ENCODE measurements at places on chromosomes 11 and 22.

- no peak for DNase-seq
- no peak overlapping the region for H3K27ac ChIP-seq
Measured at GRCh38 chr22:47001288-47001687, 238.8 kb downstream of the TBC1D22A start.

DNA sequence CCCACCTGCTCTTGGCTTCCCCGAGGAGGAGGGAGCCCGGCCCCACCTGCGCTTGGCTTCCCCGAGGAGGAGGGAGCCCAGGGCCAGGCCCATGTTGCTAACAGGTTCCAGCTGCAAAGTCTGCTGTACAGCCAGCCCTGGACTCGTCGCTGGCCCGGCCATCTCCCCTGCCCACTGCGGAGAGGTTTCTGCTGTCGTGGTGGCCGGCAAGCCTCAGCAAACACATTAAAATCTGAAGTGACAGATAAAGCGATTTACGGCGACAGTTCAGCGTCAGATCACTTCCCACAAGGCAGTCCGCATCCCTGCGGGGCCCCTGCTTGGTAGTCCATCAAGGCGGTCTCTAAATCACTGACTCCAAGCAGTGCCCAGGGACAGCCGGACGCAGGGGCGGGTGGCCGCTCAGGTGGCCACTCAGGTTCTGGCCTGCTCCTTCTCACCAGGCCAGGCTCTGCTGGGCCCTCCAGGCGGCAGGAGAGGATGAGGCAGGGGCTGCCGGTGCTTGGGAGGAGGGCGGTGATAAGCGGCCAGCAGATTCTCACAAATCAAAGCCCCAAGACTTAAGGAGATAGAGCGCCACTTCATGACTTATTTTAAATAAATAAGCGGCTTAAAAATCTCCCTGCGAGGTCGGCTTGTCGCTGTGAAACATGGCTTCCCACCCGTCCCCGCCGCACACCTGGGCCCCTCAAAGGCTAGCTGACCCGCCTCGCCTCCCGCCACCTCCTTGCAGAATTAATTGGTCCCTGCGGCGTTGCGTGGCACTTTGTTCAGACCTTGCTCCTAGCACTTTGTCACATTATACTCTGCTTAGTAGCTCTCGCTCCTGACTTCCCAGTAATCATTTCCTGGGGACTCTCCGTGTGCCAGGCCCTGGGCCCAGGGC lies 21.1 kb downstream of the MACROD1 start:
- peaks cover 3% of the 10 kb centered on the region for H3K4me1 ChIP-seq
- no peaks in the 10 kb centered on the region for H3K36me3 ChIP-seq
- H3K27me3 ChIP-seq = no peaks in the 10 kb centered on the region
- no peak overlapping the region for H3K4me3 ChIP-seq
- no peak overlapping the region for H3K27ac ChIP-seq
- DNase-seq = no peak

- no peak overlapping the region for H3K27ac ChIP-seq
- no peaks in the 10 kb centered on the region for H3K4me1 ChIP-seq
- H3K27me3 ChIP-seq = no peaks in the 10 kb centered on the region
- H3K4me3 ChIP-seq = no peak overlapping the region
Measured at GRCh38 chr22:22023581-22024137, 41.1 kb upstream of the TOP3B start.

DNA sequence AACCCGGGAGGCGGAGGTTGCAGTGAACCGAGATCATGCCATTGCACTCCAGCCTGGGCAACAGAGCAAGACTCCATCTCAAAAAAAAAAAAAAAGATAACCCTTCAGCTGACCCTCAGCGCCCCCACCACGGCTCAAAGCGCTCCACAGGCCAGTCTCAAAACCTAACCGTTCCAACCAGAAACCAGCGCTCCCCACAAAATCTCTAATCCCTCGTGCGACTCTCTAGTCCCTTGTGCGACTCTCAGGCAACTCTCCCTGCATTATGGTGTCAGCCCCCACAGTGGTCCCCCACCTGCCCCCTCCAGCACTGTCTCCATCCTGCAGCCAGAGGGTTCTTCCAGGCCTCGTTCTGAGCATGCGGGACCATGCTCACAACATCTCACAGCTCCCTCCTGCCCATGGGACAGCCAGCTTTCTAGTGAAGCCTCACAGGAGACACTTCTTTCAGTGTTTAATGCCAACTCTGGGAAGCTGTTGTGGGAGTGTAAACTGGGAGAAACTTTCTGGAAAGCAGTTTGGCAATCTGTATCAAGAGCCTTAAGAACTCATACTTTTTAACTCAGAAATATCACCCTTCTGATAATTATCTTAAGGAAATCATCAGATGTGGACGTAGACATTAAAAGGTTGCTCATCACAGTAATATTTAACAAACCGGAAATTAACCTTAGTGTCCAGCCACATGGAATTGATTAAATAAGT lies 4.2 kb upstream of the RASGRP2 start:
- peaks cover 22% of the 10 kb centered on the region for H3K4me1 ChIP-seq
- no peak for DNase-seq
- peak overlapping the region; percentile 61 for H3K27ac ChIP-seq
- H3K36me3 ChIP-seq = no peaks in the 10 kb centered on the region
- H3K27me3 ChIP-seq = no peaks in the 10 kb centered on the region

GRCh38 chr11:29243616-29244015 lies 773.2 kb downstream of the KCNA4 start:
- H3K36me3 ChIP-seq = no peaks in the 10 kb centered on the region
- no peak for DNase-seq
- H3K27me3 ChIP-seq = peaks cover 25% of the 10 kb centered on the region
- H3K4me1 ChIP-seq = no peaks in the 10 kb centered on the region

GRCh38 chr22:44729391-44730021 lies 22.9 kb upstream of the ARHGAP8 start:
- H3K36me3 ChIP-seq = peaks cover 3% of the 10 kb centered on the region
- H3K4me3 ChIP-seq = no peak overlapping the region
- H3K27ac ChIP-seq = no peak overlapping the region
- no peak for DNase-seq
- H3K4me1 ChIP-seq = peaks cover 4% of the 10 kb centered on the region
- H3K27me3 ChIP-seq = no peaks in the 10 kb centered on the region

- H3K4me1 ChIP-seq = peaks cover 23% of the 10 kb centered on the region
- DNase-seq = no peak
- peak overlapping the region; percentile 92 for H3K4me3 ChIP-seq
- no peaks in the 10 kb centered on the region for H3K27me3 ChIP-seq
- no peaks in the 10 kb centered on the region for H3K36me3 ChIP-seq
- H3K27ac ChIP-seq = peak overlapping the region; percentile 80
Measured at GRCh38 chr22:28882545-28882877, 861 bp upstream of the ZNRF3 start.

DNA sequence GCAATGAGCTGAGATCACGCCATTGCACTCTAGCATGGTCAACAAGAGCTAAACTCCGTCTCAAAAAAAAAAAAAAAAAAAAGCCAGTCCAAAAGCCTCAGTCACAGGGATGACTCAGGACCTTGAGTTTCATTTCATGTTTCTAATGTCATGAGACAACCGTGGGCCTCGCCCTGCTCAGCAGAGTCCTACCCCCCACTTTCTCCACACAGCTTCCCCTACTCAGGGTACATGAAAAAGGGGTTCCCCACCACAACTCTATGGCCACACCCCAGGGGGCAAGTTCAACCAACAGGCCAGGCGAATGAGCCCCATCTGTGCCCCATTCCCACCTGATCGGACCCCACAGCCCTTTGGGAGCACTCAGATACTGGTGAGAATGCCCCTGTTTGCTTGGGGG lies 24.3 kb upstream of the ADA2 start:
- DNase-seq = no peak
- peak overlapping the region; percentile 61 for H3K27ac ChIP-seq
- no peaks in the 10 kb centered on the region for H3K4me1 ChIP-seq
- H3K36me3 ChIP-seq = no peaks in the 10 kb centered on the region

GRCh38 chr11:28910926-28911325 lies 802.7 kb downstream of the METTL15 start:
- DNase-seq = no peak
- H3K27me3 ChIP-seq = no peaks in the 10 kb centered on the region
- peaks cover 5% of the 10 kb centered on the region for H3K4me1 ChIP-seq
- H3K36me3 ChIP-seq = no peaks in the 10 kb centered on the region

GRCh38 chr11:69398529-69399492 lies 82.7 kb upstream of the LINC01488 start:
- H3K27ac ChIP-seq = peak overlapping the region; percentile 57
- H3K4me1 ChIP-seq = peaks cover 18% of the 10 kb centered on the region
- DNase-seq = peak; percentile 82
- peaks cover 6% of the 10 kb centered on the region for H3K36me3 ChIP-seq
- no peaks in the 10 kb centered on the region for H3K27me3 ChIP-seq

- H3K36me3 ChIP-seq = no peaks in the 10 kb centered on the region
- H3K4me3 ChIP-seq = no peak overlapping the region
- H3K27me3 ChIP-seq = peaks cover 2% of the 10 kb centered on the region
- H3K27ac ChIP-seq = no peak overlapping the region
- DNase-seq = peak; percentile 69
- peaks cover 12% of the 10 kb centered on the region for H3K4me1 ChIP-seq
Measured at GRCh38 chr11:1153951-1154493, 3.7 kb upstream of the MUC5AC start.

DNA sequence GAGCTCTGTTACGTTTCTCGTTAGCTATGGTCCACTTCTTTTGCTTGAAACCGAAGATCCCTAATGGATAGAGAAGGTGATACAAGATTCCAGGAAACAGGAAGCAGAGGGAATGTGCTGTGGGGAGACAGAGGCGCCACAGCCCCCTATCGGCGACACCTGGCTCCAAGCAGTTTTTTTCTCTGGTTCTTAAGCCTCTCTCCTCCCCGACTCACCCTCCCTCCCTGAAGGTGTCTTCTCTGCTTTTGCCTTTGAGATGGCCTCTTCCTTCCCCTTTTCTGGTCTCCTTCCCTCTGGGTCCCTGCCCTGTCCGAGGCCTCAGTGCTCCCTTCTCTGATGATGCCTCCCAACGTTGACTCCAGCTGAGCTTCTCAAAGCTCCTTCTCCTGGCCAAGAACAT lies 14.2 kb upstream of the APOBEC3A start:
- no peaks in the 10 kb centered on the region for H3K4me1 ChIP-seq
- H3K4me3 ChIP-seq = no peak overlapping the region
- DNase-seq = no peak
- H3K27ac ChIP-seq = no peak overlapping the region

GRCh38 chr11:9259981-9260837 lies 4.9 kb downstream of the DENND5A start:
- H3K4me1 ChIP-seq = peaks cover 42% of the 10 kb centered on the region
- DNase-seq = no peak
- H3K36me3 ChIP-seq = peaks cover 5% of the 10 kb centered on the region
- no peak overlapping the region for H3K4me3 ChIP-seq
- H3K27me3 ChIP-seq = no peaks in the 10 kb centered on the region
- H3K27ac ChIP-seq = no peak overlapping the region

GRCh38 chr22:29447906-29448305 lies 9.5 kb downstream of the RFPL1 start:
- no peaks in the 10 kb centered on the region for H3K36me3 ChIP-seq
- H3K4me3 ChIP-seq = no peak overlapping the region
- peaks cover 14% of the 10 kb centered on the region for H3K4me1 ChIP-seq
- H3K27ac ChIP-seq = no peak overlapping the region
- H3K27me3 ChIP-seq = no peaks in the 10 kb centered on the region
- no peak for DNase-seq

- no peak for DNase-seq
- H3K4me3 ChIP-seq = no peak overlapping the region
- H3K36me3 ChIP-seq = no peaks in the 10 kb centered on the region
- peaks cover 5% of the 10 kb centered on the region for H3K4me1 ChIP-seq
- H3K27me3 ChIP-seq = no peaks in the 10 kb centered on the region
Measured at GRCh38 chr22:30129636-30130035, 49.4 kb downstream of the HORMAD2 start.

DNA sequence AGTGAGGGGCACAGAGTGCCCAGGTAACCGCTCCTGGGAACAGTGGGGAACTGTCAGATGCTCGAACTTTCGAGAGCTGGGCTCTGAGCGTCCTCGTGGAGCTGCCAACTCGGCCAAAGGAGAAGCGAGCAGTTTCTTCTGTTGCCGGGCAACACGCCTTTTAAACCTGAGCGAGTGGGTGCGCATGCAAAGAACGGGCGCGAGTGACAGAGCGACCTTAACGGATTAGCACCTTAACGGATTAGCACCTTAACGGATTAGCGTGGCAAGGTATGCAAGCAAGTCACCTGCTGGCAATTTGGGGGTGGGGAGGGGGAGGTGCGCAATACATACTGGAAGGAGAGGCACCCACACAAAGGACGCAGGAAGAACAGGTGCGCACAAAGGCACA lies 61.8 kb upstream of the PRODH start:
- H3K4me3 ChIP-seq = no peak overlapping the region
- no peaks in the 10 kb centered on the region for H3K4me1 ChIP-seq
- no peak overlapping the region for H3K27ac ChIP-seq
- DNase-seq = no peak
- H3K36me3 ChIP-seq = no peaks in the 10 kb centered on the region

- no peaks in the 10 kb centered on the region for H3K36me3 ChIP-seq
- peaks cover 15% of the 10 kb centered on the region for H3K4me1 ChIP-seq
- no peak overlapping the region for H3K4me3 ChIP-seq
- no peak overlapping the region for H3K27ac ChIP-seq
- H3K27me3 ChIP-seq = no peaks in the 10 kb centered on the region
Measured at GRCh38 chr11:113198972-113199661, 115.3 kb upstream of the TTC12 start.

DNA sequence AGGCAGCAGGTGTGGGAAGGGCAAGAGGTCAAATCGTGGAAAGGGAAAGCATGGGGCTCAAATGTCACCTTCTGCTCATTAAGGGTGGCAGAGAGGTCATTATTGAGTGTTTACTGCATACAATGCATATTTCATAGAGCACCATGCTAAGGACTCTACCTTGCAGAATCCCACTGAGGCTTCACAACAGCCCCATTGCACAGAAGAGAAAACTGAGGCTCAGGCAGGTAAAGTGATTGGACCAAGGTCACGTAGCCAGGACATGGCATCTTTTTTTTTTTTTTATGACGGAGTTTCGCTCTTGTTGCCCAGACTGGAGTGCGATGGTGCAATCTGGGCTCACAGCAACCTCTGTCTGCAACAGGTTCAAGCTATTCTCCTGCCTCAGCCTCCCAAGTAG lies 7.8 kb downstream of the FLRT1 start:
- no peak overlapping the region for H3K27ac ChIP-seq
- H3K27me3 ChIP-seq = peaks cover 2% of the 10 kb centered on the region
- no peak for DNase-seq
- H3K36me3 ChIP-seq = no peaks in the 10 kb centered on the region

DNA sequence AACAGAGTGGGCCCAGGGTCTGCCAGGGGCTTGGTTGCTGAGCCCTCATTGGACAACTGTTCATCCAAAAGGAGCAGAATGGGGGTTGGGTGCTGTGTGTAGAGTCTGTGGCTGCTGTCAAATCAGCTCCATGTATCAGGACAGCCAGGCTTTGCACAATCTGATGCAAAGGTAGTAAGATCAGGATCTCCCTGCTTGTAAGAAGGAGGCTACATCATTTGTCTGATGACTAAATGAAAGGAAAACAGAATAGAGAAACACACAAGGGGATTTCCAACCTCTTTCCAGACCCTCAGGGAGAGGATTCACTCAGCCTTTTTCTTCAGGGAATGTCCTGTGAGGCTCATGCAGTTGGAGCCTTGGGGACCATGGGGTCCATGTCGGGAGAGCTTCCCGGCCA lies 7.2 kb downstream of the MICAL2 start:
- peaks cover 10% of the 10 kb centered on the region for H3K36me3 ChIP-seq
- H3K27me3 ChIP-seq = no peaks in the 10 kb centered on the region
- no peak overlapping the region for H3K27ac ChIP-seq
- DNase-seq = no peak
- no peak overlapping the region for H3K4me3 ChIP-seq

- DNase-seq = no peak
- H3K36me3 ChIP-seq = no peaks in the 10 kb centered on the region
- no peaks in the 10 kb centered on the region for H3K4me1 ChIP-seq
Measured at GRCh38 chr11:36702330-36703054, 104.5 kb upstream of the RAG2 start.

Measured in chondrocyte (in vitro differentiated cells).